Activated CD8-positive, alpha-beta memory T cell treated with anti-CD3 and anti-CD28 coated beads, Interleukin-2, amount 10 ng/mL, durations not matched to agents 7 days and 5 days (primary cell): ENCODE measurements at places on chromosomes 2 and 18. TPM values are rescaled to one million over a fixed set of nuclear protein-coding genes. Genes with fewer than 3 reads are reported as not detected.
A peak's percentile ranks its signal among the peaks of the same experiment; 100 is the strongest.

- DNase-seq = no peak
Observed at GRCh38 chr2:46332686-46333281, 35.6 kb downstream of the EPAS1 start.

GRCh38 chr2:219844401-219845091 lies 217.1 kb downstream of the SLC4A3 start:
- no peak for DNase-seq

DNA sequence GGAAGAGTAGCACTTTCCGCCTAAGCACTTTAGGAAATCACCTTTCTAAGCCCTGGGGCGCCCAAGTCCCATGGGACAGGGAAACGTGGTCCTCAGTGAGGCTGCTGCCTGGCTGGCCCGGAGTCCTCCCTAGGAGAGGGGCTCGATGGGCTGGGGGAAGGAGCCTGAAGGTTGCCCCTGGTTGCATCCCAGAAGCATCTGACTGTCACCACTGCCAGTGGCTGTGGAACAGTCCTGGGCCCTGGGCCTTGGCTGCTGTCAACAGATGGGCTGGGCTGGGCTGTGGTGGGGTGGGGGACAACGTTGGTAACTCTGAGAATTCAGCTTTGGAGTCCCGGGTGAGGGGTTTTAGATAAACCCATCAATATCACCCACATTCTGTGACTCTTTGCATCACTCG lies 22.5 kb downstream of the ASB1 start:
- no peak for DNase-seq

GRCh38 chr18:13290856-13291271 lies 72.3 kb downstream of the LDLRAD4 start:
- DNase-seq = peak; percentile 81

- DNase-seq = no peak
Observed at GRCh38 chr2:33291278-33292013, 185.0 kb upstream of the RASGRP3 start.

- DNase-seq = no peak
Observed at GRCh38 chr18:49228187-49228586, 232.3 kb downstream of the DYM start.

DNA sequence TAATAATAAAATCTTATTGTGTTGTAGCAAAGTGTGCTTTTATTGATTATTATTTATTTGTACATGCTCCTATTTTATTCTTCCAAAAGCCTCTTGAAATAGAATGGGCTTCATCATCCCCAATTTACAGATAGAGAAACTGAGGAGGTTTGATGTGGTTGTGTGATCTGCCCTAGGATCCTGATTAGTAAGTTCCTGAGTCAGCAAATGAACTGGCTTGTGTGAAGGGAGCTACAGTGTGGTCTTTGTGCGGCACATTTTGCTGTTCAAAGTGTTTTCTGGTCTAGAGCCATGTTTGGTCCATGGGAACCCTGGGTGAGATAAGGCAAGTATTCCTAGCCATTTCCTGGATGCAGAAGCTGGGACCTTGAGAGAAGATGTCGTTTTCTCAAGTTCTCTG lies 326.9 kb downstream of the MEIS1 start:
- no peak for DNase-seq

- DNase-seq = no peak
Observed at GRCh38 chr2:17482651-17483050, 35.6 kb downstream of the RAD51AP2 start.

GRCh38 chr2:232993231-232993821 lies 19.7 kb downstream of the NGEF start:
- DNase-seq = no peak

GRCh38 chr2:223044916-223045700 lies 6.9 kb upstream of the KCNE4 start:
- no peak for DNase-seq

DNA sequence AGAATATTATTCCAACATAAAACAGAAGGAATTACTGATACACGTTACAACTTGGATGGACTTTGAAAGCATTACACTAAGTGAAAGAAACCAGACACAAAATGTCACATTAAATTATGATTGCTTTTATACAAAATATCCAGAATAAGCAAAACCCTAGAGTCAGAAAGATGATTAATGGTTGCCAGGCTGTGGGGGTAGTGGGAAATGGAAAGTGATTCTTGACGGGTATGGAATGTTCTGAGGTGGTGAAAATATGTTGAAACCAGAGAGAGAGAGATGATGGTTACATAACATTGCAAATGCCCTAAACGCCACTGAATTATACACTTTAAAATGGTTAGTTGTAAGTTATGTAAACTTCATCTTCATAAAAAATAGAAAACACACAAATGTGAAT lies 1057.2 kb upstream of the TMEFF2 start:
- DNase-seq = no peak

- no peak for DNase-seq
Observed at GRCh38 chr2:52391621-52392020, 1359.7 kb upstream of the NRXN1 start.

DNA sequence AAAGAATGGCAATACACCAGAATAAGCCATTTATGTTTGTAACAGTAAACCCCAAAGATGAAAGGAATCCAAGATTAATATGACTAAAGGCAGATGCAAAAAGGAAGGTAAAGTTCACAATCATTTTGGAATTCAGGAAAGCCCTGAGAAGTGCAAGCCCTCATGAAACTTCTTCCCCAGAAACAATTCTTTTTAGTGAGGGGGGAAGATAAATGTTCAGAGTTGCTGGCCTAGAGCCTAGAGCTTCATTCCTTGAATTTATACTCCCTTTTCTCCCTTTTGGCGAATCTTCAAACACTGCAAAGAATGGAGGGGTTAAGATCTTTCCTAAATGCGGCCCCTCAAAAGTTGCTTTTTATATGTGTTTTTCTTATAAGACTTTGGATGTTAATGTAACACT lies 368.8 kb downstream of the MEIS1 start:
- DNase-seq = no peak

GRCh38 chr2:9778471-9779316 lies 64.6 kb upstream of the TAF1B start:
- no peak for DNase-seq

- no peak for DNase-seq
Observed at GRCh38 chr2:102296449-102296848, 14.9 kb upstream of the IL1RL1 start.

DNA sequence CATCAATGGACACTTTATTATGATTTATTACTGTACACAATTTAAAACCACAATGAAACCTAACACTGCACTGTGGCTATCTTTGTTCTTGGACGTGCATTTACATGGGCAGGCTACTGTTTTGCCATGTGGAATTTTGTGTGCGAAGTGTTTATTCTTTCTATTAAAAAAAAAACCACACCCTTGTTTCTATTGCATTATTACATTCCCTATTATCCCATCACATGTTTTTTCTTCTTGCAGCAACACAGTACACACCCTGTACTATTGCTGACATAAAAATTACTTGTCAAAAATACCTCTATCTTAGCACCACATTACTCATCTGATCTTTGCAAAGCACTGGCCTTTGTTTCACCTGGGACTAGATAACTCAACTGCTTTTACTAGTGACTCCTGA lies 1.5 kb downstream of the RNF152 start:
- DNase-seq = no peak

Gene SCYGR4
- not detected for total RNA-seq

Gene TPGS2
- 120 TPM for total RNA-seq

Gene UGT1A1
- total RNA-seq = not detected

Gene PLB1
- total RNA-seq = 0.67 TPM

Gene SKOR2
- total RNA-seq = not detected

Gene CIB4
- total RNA-seq = not detected

Gene GKN2
- total RNA-seq = not detected
